ENCODE measurements at places on chromosomes 7 and 10. TPM values are rescaled to one million over a fixed set of nuclear protein-coding genes. Genes with fewer than 3 reads are reported as not detected.

LRRC4 gene
- total RNA-seq = not detected

TRPV5 gene
- total RNA-seq = not detected

PPP1R9A gene
- 16.9 TPM for total RNA-seq

BBIP1 gene
- 53.8 TPM for total RNA-seq

PNLIPRP2 gene
- total RNA-seq = not detected

ARHGEF5 gene
- total RNA-seq = 18.1 TPM

CTAGE4 gene
- total RNA-seq = 17.8 TPM

CLDN4 gene
- 15.6 TPM for total RNA-seq

BCAP29 gene
- 44.6 TPM for total RNA-seq

EPHB6 gene
- 8.0 TPM for total RNA-seq

SPAG6 gene
- total RNA-seq = not detected

SAMD9L gene
- 1.7 TPM for total RNA-seq

NSUN6 gene
- 4.7 TPM for total RNA-seq

MINDY4 gene
- 8.4 TPM for total RNA-seq

PNLIP gene
- not detected for total RNA-seq

FAM241B gene
- not detected for total RNA-seq

NUTM2B gene
- not detected for total RNA-seq

FAM53B gene
- total RNA-seq = 19.3 TPM

PRSS37 gene
- total RNA-seq = not detected

CFAP58 gene
- total RNA-seq = not detected

CTAGE8 gene
- 12.5 TPM for total RNA-seq

NPVF gene
- not detected for total RNA-seq

GIMAP5 gene
- 18.7 TPM for total RNA-seq

CLRN3 gene
- not detected for total RNA-seq

ANKRD16 gene
- total RNA-seq = 233 TPM

GLCCI1 gene
- total RNA-seq = 26.6 TPM

MMRN2 gene
- total RNA-seq = 6.4 TPM

GAD2 gene
- not detected for total RNA-seq

INA gene
- 1.8 TPM for total RNA-seq

SUN3 gene
- not detected for total RNA-seq

MAT1A gene
- not detected for total RNA-seq

RNF133 gene
- 0.58 TPM for total RNA-seq

FFAR4 gene
- not detected for total RNA-seq

Measured in stomach (tissue), 19 donors.